ENCODE measurements at places on chromosomes 2 and 18.
A peak's percentile ranks its signal among the peaks of the same experiment; 100 is the strongest.

GRCh38 chr2:152038441-152038958, 60.3 kb downstream of the CACNB4 start:
- no peak for DNase-seq

- no peak for DNase-seq
Observed at GRCh38 chr18:48835745-48836170, 115.0 kb downstream of the SMAD7 start.

GRCh38 chr2:221124532-221125240, 447.4 kb downstream of the EPHA4 start:
- DNase-seq = peak; percentile 88

DNA sequence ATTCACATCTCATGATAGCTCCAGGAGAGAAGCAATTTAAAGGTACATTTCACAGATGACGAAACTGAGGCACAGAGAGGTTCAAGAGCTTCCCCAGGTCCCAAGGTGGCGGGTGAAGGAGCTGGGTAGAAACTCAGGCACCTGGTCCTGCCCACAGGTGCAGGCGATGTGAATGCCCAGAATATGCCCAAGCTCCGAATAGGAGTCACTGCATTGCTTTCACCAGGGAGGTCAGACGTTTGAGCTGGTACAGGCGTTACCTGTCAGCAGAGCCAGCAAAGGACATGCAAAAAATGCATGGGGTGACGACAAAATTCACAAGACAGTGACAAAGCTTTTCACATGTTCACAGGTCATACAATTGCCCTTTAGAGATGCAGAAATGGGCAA, 247.9 kb downstream of the HDAC4 start:
- DNase-seq = no peak

DNA sequence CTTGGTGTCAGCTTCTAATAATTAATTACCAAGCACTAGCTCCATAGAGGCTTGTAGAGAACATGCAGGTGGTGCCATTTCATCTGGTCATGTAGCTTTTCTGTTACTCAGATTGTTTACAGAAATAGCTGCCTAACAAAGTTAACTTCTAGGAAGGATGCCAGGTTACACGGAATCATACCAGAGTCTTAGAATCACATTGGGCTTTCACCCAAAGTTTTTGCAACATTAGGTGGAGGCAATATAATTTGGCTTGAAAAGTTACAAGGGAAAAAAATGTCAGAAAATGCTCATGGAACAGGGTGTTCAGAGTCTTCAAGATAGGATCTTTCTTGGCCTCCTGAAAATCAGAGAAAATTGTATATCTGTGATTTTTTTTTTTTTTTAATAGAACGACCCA, 135.6 kb downstream of the ARHGAP15 start:
- no peak for DNase-seq

GRCh38 chr2:229943770-229944449, 21.6 kb downstream of the FBXO36 start:
- no peak for DNase-seq

- DNase-seq = no peak
Observed at GRCh38 chr2:208369091-208369490, 37.5 kb upstream of the PTH2R start.

- DNase-seq = no peak
Observed at GRCh38 chr2:190334479-190335224, 8.7 kb upstream of the INPP1 start.

GRCh38 chr2:26582890-26583289, 58.3 kb downstream of the CIB4 start:
- no peak for DNase-seq

DNA sequence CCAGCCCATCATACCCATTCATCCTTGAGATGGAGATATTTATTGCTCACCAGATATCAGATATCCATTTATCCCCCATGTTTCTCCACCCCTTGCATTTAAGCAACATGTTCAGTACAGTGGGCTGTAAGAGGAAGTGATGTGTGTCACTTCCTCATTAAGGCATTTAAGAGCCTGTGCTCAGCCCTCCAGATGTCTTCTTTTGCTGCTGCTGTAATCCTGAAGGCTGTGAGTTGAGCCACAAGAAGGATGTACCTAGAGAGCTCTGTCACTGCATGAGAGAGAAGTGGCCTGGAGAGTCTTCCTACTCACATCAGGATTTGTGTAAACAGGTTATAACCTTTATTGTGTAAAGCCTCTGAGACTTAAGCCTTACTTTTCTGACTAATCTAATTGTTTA, 151.8 kb upstream of the UNC80 start:
- peak; percentile 36 for DNase-seq

DNA sequence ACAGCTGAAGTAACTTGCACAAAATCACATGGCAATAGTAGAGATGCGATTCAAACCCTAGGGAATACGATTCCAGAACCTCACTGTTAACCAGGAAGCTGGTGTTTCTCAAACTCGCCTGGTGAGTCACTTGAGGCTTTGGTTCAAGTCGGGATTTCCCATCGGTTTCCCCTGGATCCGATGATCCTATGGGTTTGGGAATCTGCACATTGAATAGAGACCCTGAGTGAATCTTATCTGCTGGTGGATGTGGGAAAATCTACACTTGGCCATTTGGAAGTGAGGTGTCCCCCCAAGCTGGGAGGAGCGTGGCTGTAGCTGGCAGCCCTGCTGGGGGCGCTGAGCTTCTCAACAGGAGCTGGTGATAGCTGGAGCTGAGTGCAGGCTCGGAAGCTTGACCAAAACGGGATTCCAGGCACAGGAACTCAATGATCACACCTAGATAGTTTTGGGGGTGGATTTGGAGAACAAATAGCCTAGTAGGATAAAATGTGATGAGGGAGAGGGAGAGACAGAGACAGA, 135.4 kb downstream of the PRKCE start:
- DNase-seq = no peak

GRCh38 chr2:239275847-239276831, 124.7 kb downstream of the HDAC4 start:
- no peak for DNase-seq

GRCh38 chr2:25340181-25340921, 1.4 kb downstream of the DNMT3A start:
- DNase-seq = peak; percentile 49

DNA sequence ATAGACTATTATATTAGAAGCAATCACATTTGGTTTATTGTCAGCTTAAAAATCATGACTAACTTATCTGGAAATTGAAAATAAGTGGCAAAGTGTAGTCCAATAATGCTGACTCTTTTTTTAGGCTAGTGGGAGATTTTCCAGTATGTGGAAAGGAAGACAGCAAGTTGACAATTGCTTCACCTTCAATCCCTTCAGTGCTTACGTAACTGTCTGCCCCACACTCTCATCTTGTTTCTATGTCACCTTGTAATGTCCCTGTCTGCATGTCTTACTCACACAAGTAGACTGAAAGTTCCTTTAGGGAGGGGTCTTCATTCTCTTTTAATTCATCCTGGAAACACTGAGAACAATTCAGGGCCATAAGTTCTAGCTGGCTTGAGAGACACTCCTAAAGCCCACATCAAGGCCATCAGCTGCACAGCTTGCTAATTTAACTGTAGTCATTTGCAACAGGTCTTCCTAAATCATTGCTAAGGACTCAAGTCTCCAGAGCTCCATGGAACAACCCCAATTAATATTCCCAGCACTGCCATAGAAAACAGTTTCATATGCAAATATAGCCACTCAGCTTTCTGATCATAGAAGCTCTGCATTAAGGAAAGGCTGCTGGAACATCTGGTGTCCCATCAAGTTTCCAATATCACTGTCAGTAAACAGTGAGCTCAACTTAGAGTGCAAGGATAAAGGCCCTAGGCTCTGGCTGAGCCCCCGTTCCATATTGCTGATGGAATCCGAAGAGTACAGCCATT, 230.5 kb downstream of the ETAA1 start:
- no peak for DNase-seq

- DNase-seq = no peak
Observed at GRCh38 chr18:35197296-35197695, 43.5 kb upstream of the ZNF397 start.

DNA sequence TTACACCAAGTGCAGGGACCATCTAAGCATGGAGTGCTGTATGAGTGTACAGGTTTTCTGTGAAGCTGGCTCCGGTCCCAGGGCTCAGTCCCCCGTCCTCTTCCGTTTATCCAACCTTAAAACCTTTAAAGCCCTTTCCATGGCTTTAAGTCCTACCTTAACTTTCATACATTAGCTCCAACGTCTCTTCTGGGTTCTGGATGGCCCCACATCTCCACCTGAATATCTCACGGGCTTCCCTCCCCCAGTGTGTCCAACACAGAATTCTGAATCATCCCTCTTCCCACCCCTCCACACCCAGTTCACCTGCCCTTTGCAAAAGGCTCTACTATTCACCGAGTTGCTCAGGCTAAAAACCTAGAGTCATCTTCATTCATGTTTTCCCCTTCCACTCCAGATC, 12.8 kb downstream of the ARHGAP25 start:
- no peak for DNase-seq

DNA sequence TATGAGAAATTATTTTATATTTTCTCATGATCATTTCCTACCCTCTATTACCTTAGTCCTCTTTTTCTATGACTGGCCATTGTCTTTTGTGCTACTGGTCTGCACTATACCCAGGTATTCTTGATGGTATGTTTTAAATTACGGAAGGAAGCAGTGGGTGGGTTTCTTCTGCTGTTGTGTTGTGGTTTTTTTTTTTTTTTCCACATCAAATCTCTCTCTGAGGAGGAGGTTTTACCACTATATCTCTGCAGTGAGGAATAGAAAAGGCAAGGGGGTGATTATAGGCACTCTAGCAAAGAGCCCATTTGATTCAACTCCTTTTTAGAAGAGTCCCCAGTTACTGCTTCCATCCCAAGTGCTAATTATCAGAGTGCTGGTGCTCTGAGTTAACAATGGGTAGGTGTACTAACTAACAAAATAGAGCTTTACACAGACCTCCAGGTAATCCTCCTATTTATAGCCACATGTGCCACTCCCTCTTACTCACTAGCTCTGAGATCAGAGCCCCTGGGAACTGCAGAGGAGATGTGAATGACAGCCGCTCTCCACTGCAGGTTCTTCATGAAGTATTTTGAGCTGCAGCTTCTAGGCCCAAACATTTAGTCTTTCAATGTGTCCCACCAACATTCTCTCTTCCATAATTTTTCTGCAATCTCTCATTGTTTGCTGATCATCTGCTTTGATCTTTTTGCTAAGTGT, 301.6 kb upstream of the GULP1 start:
- no peak for DNase-seq

DNA sequence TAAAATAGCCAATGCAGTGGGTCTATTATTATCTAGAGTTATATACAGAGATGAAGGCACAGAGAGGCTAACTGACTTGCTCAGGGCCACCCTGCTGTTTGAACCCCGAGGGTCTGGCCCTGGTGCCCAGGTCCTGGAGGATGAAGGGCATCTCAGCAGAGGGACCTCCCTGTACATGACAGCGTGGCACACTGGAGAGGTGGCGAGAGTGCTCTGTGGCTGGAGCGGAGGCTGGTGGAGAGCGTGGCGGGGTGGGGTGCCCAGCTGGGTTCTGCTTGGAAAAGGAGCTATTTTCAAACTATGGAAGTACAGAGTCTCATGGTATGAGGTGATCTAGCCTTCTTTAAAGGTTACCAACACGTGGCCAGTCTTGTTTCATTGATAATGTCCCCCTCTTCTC, 35.8 kb downstream of the GREB1 start:
- DNase-seq = no peak

DNA sequence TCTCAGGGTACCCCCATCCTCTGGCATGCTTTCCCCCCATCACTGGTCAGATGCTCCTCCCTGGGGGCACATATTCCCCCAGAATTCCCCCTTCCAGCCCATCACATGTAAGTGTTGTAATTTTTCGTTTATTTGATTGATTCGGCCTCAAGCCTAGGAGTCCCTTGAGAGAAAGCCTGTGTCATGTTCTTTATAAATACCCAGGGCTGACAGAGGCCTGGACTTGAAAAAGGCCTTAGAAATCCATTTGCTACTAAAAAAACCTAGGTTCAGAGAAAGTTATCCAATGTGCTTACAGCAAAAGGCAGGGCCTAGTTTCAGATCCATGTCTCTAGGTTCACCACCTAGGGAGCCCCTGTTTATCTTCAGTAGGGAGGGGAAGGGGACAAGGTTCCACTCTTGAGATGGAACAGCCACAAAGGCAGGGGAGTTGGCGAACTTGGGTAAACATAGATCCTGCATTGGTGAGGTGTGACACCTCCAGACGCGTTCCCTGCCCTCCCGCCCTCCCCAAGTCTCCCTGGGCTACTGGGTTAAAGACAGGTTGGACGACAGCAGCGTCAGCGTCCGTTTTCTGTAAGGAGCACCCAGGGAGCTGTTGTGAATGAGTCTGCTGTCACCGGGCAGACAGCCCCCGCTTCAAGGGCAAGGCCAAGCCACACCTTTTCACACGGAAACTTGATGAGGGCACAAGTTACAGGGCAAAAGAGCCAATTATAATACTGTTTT, 147.8 kb downstream of the EN1 start:
- DNase-seq = no peak

- no peak for DNase-seq
Observed at GRCh38 chr18:75830828-75831227, 403.3 kb upstream of the SMIM21 start.

DNA sequence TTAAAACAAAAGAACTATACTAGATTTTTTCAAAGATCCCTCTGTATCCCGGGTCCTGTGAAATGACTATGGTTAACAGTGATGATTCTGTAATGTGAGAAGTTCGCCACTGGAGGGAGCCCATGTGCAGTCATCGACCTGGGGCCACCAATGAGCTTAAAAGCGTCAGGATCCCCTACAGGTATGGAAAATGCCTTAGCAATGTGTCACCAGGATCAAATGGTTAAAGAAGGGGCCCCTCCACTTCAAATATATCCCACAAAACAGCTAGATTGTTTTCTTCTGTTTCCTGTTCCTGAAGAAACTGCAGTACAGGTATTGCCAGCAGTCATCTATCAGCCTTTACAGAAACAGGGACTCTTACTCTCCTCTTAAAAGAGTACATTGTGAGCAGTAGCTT, 15.3 kb downstream of the CHRNA1 start:
- peak; percentile 45 for DNase-seq

DNA sequence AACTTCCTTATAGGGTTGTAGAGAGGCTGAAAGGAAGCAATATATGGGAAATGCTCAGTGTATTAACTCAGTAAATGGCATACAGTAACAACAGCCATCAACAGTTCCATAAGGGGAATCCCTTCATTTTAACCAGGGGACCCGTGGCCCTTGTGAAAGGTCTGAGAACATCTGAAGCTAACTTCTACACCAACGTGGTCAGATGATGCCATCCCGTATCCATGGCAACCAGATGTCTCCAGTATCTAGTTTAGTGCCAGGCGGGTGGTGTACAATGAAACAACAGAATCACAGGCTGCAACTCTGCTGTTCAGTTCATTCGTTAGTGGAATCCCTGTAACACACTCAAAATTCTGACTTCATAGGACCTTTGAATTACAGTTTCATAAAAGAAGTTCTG, 162.3 kb downstream of the TGIF1 start:
- DNase-seq = no peak
